Dorsolateral prefrontal cortex (tissue), 122 donors: ENCODE measurements at places on chromosomes 13 and 19.

GRCh38 chr19:35468637-35469036 lies 20.6 kb downstream of the FFAR2 start:
- peak; percentile 57 for DNase-seq

DNA sequence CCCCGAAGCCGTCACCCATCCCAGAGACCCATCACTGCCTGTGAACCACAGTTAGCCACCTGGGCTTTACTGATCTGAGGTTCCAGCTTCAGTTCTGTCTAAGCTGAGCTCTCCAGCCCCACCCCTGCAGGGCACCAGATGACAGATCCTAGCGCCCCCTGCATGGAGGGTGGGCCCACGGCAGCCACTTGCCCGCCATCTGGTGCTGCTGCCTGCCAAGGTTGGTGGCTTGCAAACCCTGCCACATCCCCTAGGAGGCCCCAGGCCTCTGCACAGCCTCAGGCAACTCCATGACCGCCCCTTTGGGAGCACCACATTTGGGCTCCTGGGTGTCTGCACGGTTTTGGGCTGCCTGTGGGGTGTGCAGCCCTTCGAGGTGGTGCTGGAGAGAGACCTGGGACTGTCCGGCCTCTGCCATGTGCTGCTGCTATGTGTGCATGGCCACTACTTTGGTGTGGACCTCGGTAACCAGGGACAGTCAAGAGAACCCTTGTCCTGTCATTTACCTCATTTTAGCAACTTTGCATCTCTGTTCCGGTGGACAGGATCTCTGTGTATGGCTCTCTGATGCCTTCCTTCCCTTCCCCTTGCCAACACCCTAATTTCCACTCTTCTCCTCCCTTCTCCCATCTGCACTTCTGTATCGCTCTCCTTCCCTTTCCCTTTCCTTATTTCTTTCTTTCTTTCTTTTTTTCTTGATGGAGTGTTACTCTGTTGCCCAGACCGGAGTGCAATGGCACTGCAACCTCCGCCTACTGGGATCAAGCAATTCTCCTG lies 17.4 kb upstream of the SDHAF1 start:
- DNase-seq = peak; percentile 32

DNA sequence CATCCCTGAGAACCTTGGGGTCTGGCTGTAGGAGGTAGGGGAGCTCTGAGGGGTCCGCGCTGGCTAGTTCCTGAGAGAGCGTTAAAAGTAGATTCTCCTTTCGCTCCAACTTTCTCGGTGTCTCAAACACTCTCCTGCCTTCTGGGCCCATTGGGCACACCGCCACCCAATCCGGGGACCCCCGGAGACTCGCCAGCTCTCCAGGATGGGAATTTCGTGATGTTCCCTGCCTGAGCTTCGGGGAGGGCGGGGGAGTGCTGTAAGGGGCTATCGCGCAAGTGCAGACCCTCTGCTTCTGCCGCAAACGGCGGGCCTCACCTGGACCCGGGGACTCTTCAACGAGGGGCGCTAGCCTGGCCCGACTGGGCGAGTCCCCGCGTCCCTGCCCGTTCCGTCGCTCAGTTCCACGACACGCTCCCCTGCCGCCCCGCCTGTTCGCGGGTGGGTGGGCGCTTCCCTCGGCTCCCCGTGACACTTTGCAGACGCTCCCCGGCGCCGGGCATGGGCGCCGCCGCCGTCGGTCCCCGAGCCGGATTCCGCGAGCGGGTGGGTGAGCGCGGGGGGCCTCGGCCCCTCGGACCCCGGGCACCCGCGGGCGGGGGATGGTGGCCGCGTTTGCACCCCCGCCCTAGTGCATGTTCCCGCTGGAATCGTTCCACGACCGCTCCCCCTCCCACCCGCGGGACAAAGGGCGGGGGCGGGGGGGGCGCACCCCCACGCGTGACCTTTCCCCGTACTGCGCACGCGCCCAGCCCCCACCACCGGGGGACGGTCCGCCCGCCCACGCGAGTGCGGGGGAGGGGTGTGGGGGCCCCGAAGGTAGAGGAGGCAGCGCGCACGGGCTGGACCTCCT lies at the start of gene CCDC106:
Gene CCDC106 (plus strand): TSS at position 481 of the 853 bp plus-strand sequence. CDS start 835 bp downstream, outside the sequence.
- DNase-seq = peak; percentile 85

GRCh38 chr19:43575156-43575950 lies at the start of the genes PINLYP and XRCC1:
Gene PINLYP (plus strand): TSS chr19:43575801. CDS start chr19:43577192, 1,391 bp downstream.
Gene XRCC1 (minus strand): TSS chr19:43575527. CDS start chr19:43575458, 69 bp downstream.
- peak; percentile 98 for DNase-seq

DNA sequence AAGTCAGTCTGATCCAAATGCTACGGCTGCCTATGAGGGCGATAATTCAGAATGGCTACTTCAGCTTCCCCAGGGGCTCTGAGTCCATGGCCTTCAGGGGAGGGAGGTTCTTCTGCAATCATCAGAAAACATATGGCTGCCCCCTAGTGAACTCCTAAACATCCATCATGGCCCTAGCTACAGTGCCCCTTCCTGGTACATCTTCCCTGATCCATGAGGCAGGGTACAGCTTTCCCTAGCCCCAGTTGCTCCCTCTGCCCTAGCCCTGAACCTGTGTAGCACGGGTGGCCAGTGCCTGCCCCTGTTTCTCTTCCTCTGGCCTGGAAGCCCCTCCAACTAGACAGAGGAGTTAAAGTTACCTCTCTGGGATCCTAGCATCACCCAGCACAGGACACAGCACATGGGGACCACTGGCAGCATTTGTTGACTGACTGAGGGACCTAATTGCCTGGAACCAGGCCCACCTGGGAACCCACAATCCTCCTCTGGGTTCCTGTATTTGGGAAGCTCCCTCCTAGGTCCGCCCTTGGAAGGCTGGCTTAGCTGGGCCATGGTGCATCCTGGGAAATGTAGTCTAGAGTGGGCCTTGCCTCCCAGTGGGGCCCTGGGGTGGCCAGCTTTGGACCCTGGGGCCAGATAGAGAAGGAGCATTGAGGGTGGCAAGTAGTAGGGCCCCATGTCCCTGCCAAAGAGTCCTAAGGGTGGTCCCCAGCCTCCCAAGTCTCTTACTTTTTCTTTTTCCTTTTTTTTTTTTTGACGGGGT lies 17.7 kb upstream of the SEMA6B start:
- DNase-seq = no peak
